ENCODE measurements at places on chromosomes 4 and X.

DNA sequence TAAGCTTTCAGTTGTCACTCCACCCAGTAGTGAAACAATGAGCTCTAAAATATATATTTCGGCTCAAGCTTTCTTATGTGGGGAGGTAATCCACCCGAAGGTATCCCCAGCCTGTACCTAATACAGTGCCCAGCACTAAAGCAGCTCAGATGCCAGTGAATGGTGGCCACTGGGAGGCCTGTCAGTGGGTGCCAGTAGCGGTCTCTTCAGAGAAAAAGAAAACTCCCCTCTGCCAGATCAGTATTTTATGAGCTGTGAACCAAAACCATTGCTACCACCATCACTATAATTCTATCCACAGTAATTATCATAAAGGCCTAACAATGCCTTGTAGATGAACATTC is 835 bp upstream of the NFKB1 start:
- no peak for DNase-seq

DNA sequence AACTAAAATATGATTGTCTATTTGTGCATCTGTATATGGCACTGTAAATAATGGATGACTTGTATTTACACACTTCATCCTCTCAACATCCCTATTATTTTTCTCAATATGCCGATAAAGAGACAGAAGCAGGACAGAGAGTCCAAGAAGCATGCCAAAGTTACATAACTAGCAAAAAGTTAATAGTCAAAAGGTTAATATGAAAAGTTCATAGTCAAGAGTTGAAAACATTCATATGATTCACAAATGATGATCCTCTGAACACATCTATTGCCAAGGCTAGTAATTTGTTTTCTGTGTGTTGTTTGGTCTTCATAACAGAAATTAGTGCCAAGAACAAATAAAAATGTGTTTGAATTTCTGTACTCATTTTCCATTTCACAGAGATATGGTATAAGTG is 231.0 kb downstream of the ADAMTS3 start:
- no peak for DNase-seq

DNA sequence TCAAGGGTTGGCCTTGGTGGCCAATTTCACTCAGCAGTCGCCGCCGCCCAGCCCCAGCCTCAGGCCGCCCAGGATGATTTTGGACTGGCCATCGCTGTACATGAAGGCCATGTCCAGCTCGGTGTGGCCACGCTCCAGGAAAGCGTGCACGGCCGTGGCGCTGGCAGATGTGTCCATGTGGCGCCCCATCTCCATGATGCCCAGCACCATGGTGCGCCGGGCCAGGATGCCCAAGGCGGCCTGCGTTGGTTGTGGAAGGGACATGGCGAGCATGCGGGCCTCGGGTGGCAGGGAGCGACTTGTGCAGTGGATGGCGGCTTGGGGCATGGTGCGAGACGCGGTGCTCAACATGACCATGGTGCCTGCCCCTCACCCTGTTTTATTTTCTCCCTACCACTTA is 55.4 kb downstream of the ZCCHC12 start:
- DNase-seq, result no peak

DNA sequence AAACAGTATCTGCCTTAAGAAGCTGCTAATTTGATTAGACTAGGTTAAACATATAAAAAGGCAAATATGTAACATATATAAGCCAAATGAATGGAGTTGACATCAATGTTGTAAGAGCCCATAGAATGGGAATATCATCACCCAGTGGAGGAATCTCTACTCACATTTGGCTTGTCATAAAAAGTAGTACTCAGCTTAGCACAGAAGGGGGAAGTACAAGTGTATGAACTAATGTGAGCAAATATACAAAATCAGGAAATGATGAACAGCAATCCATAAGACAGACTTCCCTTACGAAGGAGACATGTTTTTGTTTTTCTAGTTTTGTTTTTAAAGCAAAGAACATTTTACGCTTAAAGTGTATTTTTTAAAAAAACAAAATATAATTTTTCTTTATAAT is 74.9 kb downstream of the MAB21L2 start:
- no peak for DNase-seq

DNA sequence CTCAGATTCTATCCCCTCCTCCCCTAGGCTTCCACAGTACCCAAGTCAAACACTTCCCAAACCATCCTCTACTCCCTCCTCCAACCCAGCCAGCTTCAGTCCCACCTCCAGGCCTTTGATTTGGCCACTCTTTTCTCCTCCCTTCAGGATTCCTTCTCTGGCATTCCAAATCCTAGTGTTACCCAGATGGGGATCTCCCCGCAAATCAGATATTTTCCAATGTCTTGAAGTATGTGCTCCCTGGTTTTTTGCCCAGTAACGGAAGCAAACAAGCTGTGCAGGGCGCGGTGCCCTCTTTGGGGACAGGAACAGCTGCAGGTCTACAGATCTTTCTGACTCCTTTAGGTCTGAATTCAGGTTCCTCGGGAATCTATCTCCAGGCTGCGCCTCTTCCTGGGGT is 2.2 kb upstream of the SYN1 start:
- DNase-seq, result no peak

DNA sequence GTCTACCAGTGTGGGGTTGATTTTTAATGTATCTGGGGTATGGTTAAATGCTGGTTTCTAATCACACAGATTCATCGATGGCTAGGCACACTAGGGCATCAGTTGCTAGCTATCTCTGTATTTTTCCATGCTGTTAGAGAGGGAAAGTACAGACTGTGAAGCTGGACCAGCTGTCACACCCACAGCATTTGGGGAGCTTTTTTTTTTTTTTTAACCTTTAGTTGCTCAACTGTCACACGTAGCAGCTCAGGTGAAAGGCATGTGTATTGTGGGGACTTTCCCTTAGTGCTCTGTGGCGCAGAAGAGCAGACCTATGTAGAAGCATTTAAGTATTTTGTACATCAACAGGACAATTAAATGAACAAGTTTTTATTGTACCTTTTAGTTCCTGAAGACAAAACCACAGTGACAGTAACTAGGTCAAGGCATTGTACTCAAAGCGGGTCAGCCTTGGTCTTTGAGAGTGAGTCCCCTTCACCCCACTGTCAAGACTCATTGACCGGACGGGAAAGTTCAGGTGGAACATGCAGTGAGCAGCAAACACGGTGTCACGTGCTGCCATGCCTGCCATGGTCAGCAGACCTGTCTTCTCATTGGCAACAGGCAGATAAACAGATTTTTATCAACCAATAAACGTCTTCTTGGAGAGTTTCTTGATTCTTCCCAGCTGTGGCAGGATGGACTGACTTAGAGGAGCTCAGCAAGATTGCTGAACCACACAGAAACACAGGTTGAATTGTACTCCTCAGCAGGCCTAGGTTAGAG is 65.3 kb downstream of the CASP3 start:
- no peak for DNase-seq

GRCh38 chrX:21723814-21724213 is 34.1 kb downstream of the SMPX start:
- DNase-seq, result no peak

GRCh38 chrX:24260842-24261550 is 52.9 kb downstream of the SUPT20HL2 start:
- DNase-seq, result no peak

DNA sequence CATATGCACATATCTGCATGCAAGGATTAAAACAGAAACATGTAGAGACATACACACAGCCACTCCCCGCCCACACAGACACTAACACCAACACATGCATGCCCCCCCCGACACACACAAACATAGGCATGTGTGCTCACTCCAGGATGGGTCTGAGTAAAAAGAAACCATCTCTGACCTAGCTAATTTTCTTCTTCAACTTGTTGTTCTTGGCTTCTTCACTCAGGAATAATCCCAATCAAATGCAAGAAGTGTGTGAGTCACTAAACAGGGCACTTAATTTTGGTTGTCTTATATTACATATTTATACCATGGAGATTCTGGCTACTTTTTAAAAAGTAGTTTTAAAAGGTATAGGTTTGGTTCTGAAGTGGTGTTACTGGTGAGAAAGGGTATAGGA is 28.3 kb downstream of the ENOX2 start:
- no peak for DNase-seq

- peak; percentile 26 for DNase-seq
Measured at GRCh38 chr4:54513204-54513603, 144.6 kb upstream of the KIT start.

GRCh38 chr4:66572949-66573348 is 902.7 kb upstream of the EPHA5 start:
- no peak for DNase-seq

- DNase-seq, result no peak
Measured at GRCh38 chrX:19793471-19793870, 93.9 kb downstream of the SH3KBP1 start.

GRCh38 chr4:40548256-40548655 is 81.4 kb downstream of the RBM47 start:
- no peak for DNase-seq

DNA sequence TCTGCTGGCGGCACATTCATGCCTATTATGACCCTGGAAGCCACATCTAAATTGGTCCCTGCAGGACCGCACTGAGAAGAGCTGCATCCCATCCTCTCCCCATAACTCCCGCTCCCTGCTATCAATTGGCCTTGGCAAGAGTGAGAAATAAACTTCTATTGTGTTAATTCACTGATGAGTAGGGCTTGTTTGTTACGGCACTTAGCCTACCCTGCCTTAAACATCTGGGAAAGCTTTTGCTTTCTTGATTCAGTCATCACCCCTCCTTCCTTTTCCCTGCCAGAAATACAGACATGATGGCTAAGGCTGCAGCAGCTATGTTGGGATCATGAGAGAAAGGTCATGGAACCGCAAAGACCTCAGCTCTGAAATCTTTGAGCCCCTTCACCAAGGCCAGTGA is 36.5 kb downstream of the SUPT20HL2 start:
- DNase-seq, result no peak

DNA sequence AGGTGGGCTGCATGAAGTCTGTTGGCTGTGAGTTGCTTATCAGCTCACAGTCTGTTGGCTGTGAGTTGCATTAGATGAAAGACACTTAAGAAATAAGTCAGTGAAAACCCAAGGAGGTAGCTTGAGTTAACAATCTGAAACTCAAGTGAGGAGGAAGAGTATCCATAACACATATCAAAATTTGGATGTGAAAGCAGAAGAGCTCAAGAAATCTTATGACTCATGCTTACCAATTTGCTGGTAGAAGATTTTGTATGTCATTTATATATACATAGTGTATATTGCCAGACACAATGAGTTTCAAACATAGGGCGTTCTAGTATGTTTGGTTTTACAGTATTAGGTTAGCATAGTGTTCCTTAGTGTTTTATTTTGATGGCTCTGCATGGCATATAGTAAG is 107.4 kb downstream of the DDIT4L start:
- DNase-seq, result no peak

Measured in 8988T (cell line).